ENCODE measurements at places on chromosomes 11 and 22.

DNA sequence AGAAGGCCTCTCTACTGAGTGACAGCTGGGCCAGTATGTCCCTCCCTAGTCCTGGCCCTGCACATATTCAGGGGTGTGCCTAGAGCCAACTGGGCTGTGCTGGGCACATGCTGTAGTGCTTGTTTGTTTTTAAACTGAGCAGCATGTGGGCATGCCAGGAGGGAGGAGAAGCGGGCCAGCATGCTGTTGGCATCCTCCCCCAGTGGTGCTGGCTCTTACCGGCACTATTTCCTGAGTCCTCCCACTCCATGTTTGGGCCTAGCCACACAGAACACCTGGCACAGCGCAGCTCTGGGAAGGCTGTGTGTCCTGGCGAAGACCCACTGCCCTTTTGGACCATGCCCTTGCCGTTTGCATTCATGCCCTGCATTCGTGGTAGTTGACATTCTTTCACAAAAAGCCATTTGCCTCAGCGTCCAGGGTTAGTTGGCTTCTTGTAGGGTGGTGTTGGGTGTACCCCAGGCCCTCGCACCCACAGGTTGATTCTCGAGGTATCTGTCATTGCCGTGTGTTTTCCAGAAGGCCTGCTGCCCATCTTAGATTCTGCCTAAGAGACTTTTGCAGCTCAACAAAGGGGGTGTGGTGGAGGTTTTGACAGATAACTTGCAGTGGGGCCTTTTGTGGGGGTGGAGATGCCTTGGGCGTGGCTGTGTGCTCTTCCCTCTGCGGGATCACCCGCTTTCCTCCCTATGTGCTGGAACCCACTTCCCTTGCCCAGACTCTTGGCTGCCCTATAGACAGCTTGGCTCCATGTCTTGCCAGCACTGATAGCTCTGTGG is 13.6 kb downstream of the DGCR8 start:
- no peak for DNase-seq

DNA sequence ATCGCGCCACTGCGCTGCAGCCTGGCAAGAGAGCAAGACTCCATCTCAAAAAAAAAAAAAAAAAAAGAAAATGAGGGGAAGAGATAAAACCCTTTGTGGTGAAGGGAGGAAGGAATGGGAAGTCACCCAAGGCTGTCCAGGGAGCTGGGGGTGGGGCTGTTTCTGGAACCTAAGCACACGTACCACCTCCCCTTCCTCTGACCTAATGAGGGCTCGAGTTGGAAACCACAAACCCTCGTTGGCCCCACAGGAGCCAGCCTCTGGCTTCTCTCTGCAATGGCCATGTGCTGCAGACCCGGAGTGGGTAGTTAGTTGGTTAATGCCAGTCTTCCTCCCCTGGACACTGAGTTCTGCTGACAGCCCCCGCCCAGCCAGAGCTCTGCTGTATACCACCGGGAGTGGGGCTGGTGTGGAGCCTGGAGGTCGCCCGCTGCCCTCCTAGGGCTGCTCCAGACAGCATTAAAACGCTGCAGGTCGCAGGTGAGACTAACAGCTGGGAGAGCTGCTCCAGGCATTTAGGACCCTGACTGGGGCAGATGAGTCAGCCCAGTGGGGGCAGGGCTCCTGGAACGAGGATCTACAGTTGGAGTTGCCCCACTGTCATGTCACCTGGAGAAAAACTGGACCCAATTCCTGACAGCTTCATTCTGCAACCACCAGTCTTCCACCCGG is at the start of gene LGALS12:
Gene LGALS12 (plus strand): TSS at position 228 of the 672 bp plus-strand sequence. CDS start 375 bp downstream, at position 603.
- DNase-seq = no peak

DNA sequence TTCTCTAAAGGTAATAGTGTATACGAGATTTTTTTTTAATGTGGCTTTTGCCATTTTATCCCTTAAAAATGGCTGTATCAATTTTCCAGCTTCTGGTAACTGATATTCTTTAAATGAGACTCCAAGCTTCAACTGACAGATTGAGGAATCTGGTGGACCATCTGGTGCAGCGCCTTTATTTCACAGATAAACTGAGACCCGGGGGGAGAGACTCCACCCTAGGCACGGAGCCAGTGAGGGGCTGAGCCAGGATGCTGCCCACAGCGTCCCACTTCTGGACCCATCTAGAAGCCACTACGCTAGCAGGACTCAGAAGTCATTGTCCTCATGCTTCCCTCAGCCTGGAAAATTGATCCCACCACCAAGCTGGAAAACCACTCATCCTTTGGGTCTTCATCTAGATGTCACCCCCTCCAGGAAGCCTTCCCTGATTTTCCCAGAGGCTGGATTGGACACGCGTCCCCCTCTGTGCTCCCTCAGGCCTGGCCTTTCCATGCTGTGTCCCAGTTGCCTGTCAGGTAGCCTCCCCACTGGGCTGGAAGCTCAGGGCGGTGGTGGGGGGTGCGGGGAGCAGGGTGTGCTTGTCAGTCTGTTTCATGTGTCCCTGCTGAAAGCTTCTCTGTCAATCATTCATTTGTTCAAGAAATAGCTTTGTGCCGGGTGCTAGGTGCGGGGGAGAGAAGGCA is 12.3 kb upstream of the CD5 start:
- DNase-seq = no peak

GRCh38 chr11:118114266-118114665 is 27.5 kb upstream of the SMIM35 start:
- no peak for DNase-seq

GRCh38 chr11:71461696-71462095 is 8.7 kb downstream of the NADSYN1 start:
- DNase-seq = no peak
